LHCN-M2 (cell line): ENCODE measurements at places on chromosomes 12 and 14. TPM values are rescaled to one million over a fixed set of nuclear protein-coding genes. Genes with fewer than 3 reads are reported as not detected.

Gene RBM23
- 75.6 and 131 TPM in 2 replicates for total RNA-seq

Gene AQP6
- total RNA-seq: not detected in 2 replicates

DNA sequence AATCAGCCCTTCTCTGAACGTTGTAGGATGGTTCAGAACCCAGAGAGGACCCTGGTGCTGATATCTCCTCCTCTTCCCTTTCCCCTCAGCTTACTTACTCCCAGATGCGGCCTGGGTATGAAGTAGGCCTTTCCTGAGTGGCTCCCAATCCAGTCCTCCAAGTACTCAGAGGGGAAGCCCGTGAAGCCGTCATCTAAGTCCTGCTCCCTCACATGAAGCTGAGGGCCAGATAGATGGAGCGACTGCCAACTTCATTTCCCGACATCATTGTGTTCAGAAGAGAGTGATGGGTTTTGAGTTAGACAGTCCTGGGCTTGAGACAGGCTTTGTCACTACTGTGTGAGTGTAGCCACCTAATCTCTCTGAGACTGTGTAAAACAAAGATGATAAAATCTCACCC, 2.7 kb downstream of the APOLD1 start:
- DNase-seq: no peak

GRCh38 chr14:106848330-106849121, 1322.1 kb downstream of the TMEM121 start:
- DNase-seq: peak; percentile 83

GRCh38 chr12:105775343-105775742, 363.4 kb downstream of the NUAK1 start:
- DNase-seq: peak; percentile 11

DNA sequence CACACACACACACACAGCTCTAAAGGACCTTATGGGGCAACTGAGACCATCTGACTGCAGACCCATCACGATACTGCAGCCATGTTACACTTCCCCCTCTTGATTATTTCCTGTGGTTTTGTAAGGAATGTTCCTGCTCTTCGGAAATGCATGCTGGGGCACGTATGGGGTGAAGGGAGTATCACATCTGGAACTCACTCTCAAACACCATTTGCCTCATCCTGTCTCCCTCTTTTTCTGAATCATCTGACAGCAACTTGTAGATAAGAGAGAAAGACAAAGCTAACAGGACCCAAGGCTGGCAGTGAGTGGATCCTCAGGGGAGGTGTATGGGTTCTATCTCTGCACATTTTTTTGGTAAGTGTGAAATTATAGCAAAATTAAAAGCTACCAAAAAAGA, 50.3 kb downstream of the RIMBP2 start:
- DNase-seq: no peak

- no peak for DNase-seq
Observed at GRCh38 chr12:54286042-54287030, 5.8 kb downstream of the HNRNPA1 start.
